ENCODE measurements at places on chromosomes 1 and 21.

DNA sequence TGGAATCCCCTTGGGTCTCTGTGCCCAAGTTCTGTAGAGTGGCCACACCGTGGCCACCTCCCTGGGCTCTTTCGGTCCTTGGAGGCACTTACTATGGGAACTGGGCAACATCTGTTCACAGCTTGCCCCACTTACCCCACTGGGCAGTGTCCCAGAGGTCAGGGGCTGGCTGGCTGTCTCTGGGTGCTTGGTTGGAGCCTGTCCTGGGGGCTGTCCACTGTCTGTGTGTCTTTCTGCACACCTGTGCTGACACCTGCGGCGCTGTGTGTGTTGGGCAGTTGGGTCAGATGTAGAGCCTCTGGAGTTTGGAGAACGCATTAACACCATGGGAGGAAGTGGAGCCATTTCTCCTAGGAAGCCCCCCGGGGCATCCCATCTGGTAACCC lies 1.3 kb upstream of the TMEM54 start:
- DNase-seq: no peak

- no peak for DNase-seq
Observed at GRCh38 chr1:58900396-58900795, 116.5 kb upstream of the JUN start.

GRCh38 chr1:6224718-6225117 lies 11.0 kb downstream of the ICMT start:
- DNase-seq: no peak

GRCh38 chr21:44614961-44615391 lies 3.1 kb downstream of the KRTAP10-8 start:
- no peak for DNase-seq

- no peak for DNase-seq
Observed at GRCh38 chr1:94071976-94072375, 49.0 kb downstream of the ABCA4 start.

DNA sequence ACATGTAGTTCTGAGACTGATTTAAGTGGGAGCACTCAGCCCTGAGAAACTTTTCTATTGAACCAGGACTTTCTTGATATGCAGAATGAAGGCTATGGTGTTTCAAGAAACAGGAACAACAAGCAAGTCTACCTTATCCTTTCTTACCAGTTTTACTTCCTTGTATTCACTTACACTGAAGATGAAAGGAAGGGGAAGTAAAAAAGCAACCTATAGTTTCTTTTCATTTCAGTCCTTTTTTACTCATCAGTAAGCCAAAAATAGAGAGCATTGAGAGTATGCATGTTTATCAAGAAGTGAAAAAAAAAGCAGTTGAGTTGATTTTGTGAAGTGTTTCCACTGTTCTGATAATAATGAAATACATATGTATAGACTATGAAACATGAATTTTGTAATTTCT lies 1010.3 kb downstream of the AMY1C start:
- no peak for DNase-seq

GRCh38 chr1:241579434-241579833 lies 47.3 kb downstream of the KMO start:
- no peak for DNase-seq

DNA sequence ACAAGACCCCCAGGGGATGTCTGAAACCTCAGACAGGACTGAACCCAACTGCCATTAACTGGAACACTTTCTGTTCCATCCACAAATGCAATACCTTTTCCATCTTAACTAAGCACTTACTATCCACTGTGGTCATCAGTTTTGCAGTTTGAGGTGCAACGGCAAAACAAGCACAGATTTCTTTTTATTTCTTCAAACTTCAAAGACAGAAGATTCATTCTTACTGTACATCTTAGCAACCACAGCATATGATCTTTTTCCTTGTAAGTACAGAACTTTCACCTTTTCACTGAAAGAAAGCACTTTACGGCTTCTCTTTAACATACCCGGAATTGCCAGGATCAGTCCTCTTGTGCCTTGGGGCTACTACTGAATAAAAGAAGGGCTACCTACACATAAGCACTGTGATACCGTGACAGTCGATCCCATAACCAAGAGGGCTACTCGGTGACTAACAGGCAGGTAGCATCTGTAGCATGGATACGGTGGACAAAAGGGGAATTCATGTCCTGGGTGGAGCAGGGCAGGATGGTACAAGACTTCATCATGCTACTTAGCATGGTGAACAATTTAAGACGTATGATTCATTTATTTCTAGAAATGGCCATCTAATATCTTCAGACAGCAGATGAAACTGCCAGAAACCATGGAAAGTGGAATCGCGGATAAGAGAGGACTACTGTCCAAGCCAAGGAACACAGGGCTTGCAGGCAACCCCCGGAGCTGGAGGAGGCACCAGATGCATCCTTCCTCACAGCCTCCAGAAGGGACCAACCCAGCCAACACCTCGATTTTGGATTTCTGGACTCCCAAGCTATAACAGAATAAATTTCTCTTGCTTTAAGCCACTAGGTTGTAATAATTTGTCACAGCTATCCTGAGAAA lies 18.4 kb downstream of the ERG start:
- DNase-seq: no peak

- no peak for DNase-seq
Observed at GRCh38 chr1:58899587-58900271, 115.9 kb upstream of the JUN start.

DNA sequence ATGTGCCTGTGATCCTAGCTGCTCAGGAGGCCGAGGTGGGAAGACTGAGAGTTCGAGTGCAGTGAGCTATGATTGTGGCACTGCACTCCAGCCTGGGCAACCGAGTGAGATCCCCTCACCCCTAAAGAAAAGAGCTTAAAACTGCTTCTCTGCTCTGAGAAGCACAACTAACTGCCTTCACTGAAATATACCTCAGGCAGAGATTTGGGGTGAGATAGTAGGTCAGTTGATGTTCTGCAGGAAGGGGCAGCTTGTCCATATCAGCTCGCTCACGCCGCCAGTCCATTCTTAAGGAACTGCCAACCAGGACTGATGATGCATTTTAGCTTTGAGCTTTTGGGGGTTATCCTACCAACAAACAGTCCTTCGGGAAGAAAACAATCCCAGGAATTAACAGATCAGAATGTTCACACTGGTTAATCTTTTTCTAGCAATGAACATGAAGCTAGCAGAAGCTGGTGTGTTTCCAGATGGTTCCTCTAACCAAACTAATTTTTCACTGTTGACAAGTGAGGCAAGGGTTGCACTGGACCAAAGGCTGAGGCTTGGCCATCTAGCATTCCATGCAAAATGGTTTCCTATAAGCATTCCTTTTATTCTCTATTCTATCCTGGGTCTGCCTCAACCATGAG lies 31.6 kb downstream of the LHX4 start:
- DNase-seq: no peak

DNA sequence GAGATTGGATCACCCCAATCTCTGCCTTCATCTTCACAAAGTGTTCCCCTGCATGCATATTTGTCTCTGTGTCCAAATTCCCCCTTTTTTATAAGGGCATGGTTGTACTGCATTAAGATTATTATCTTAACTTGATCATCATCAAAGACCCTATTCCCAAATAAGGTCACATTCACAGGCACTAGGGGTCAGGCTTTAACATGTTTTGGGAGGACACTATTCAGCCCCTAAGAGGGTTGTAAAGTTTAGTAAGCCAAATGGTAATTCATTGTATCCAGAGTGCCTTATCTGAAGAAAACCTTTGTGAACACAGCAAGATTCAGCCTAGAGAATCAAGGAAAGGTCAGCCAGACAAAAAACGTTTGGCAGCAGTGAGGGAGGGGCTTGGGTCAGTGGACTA lies 317.6 kb upstream of the PLD5 start:
- DNase-seq: peak; percentile 32

DNA sequence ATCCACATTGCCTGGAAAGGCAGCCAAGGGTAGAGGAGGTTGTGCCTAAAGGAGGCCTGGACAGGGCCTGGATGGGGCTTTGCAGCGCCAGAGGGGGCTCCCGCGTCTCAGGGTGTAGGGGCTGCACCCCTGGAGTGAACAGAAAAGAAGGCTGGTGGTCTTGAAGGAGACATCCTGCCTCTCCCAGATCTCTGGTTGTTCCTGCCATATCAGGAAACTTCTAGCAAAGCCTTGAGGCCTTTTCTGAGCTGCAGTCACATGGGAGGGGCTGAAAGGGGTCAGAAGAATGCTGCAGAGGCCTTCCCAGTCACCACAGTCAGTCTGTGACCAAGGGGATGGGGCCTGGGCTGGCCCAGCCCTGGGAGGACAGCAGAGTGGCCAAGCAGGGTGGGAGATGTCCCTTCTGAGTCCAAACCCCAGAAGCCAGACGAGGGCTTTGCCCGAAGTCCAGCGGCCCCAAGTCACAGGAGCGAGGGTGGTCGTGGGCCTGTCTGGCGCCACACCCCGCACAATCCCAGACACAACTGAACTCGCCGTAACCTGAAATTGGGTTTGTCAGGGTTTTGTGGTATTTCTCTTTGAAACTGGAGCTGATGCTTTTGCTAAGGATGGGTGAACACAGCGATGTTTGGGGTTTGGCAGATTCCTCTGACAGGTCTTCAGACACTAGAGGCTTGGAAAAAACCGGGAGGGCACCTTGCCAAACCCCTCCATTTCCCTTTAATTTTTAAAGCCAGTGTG lies 29.6 kb downstream of the SIM2 start:
- no peak for DNase-seq

- DNase-seq: no peak
Observed at GRCh38 chr1:59143133-59143487, 153.8 kb upstream of the FGGY start.

- DNase-seq: no peak
Observed at GRCh38 chr1:200323856-200324400, 85.9 kb downstream of the ZNF281 start.

- no peak for DNase-seq
Observed at GRCh38 chr1:42838482-42839190, 7.8 kb upstream of the ZNF691 start.

- DNase-seq: no peak
Observed at GRCh38 chr1:87763483-87763882, 434.8 kb downstream of the LMO4 start.

GRCh38 chr1:43054961-43055360 lies 96.3 kb upstream of the SLC2A1 start:
- DNase-seq: no peak

DNA sequence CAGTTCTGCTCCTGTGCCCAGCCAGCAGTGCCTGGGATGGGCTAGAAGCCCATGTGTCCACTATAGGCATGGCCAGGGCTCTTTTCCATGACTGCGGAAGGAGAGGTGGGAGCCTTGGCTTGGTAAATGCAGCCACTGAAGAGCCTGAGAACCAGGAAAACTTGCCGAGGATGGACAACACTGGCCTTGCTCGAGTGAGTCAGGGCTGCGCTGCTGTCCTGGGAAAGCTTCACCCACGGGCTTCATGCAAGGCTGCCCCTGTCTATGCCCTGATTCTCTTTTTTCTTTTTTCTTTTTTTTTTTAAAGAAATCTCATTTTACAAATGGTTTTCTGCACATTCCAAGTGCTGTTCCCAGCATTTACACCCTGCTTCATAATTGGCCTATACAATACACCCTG lies 156.5 kb downstream of the CAMTA1 start:
- no peak for DNase-seq

- no peak for DNase-seq
Observed at GRCh38 chr1:164743976-164744375, 185.0 kb downstream of the PBX1 start.

DNA sequence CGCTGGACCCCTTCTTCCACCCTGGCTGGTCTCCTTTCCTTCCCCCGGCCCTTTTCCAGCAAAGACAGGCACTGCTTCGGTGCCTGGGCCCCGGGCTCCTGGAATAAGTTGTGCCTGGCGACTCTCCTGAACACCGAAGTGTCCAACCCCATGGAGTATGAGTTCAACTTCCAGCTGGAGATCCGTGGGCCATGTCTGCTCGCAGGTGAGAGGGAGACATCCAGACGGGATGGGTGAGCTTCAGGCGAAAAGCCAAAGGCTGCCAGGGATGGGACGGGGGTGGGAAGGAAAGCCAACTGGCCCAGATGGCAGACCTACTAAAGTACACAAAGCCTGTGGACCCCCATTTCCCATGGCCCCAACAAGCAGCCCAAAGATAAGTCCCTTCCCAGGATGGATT lies 26.8 kb downstream of the VWA5B1 start:
- no peak for DNase-seq

DNA sequence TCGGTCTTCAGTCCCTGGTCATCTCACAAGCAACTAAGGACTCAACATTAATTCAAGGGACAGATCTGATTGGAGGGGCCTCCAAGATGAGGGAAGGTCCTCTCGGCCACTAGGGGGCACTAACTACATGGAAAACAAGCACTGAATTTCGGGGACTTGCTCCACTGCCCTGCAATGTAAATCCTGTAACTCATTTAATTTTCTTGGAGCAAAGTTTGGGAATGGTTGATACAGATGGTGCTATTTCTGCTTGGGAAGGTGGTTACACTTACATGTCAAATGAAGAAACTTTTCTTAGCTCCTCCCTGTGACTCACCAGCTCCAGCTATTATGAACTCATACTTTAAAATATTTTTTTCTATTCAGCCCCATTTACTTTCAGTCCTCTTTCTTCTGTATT lies 97.4 kb upstream of the KCNJ15 start:
- peak; percentile 76 for DNase-seq

GRCh38 chr1:111719674-111720132 lies 19.5 kb downstream of the INKA2 start:
- DNase-seq: no peak

All from neural progenitor cell (in vitro differentiated cells).